ENCODE measurements at places on chromosomes 6 and 20. TPM values are rescaled to one million over a fixed set of nuclear protein-coding genes. Genes with fewer than 3 reads are reported as not detected.

Gene MPC1
- total RNA-seq = 16.1 TPM

Gene RIPPLY2
- not detected for total RNA-seq

Gene TFAP2A
- 0.72 TPM for total RNA-seq

DNA sequence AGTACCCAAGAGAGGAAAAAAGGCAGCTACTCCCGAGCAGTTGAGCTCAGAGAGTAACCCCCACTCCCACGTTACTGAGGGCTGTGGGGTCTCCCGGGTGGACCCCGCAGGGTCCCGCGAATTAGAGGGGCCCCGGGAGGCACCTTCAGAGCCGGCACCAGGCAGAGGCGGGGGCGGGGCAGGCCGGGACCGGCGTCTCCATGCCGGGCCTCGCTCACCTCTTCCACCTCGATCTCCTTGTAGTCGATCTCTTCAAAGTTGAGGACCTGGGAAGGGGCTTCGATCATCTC lies 381 bp downstream of the MAP3K7 start:
- no peak for DNase-seq

Gene GSTA3
- total RNA-seq = not detected

GRCh38 chr6:20509212-20509611 lies 25.0 kb upstream of the CDKAL1 start:
- no peak for DNase-seq

DNA sequence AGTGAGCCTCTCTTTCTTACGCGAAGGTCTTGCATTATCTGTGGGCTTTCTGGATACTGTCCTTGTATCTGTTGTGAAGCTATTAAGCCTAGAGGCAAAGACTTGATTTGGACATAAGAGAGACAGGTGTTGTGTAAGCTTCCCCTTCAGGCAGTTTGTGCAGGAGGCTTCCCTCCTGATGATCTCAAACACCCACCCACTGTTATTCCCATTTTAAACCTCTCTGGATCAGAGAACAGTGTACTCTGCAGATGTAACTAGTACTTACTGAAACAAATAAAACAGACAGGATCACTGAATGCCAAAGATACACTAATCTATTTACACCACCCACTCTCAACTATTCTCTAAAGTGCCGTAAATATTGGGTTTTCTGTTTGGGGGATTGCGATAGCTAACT lies 113.8 kb upstream of the RAB32 start:
- no peak for DNase-seq

Gene APMAP
- 67.2 TPM for total RNA-seq

DNA sequence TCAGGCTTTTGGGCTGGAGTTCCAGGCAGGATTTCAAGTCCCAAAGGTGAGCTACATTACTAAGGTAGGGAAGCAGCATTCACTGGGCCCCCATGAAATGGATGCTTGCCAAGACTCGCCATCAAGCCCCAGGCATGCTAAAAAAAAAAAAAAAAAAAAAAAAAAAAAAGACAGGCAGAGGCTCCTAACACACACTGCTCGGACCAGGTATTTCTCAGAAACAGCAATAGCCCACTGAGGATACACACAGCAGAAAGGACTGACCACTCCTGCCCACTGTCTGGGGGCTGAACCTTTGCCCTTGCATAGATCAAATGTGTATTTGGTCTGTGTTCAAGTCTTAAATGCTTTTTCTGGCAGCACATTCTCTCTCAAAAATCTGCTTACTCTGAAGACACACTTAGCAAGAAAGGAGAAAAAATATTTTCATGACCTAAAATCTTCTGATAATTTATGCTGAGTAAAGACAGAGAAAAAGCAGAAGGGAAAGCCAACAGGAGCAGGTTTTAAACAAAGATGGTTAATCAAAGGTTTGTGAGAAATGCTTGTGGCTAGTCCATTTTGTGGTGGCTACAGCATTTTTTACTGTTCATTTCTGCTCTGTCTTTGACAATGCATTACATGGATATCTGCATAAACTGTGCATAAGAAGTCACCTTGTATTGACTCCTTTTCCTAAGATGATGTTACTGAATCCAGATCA lies 37.9 kb upstream of the BEND6 start:
- DNase-seq = no peak

Gene COL19A1
- under 0.01 TPM for total RNA-seq

DNA sequence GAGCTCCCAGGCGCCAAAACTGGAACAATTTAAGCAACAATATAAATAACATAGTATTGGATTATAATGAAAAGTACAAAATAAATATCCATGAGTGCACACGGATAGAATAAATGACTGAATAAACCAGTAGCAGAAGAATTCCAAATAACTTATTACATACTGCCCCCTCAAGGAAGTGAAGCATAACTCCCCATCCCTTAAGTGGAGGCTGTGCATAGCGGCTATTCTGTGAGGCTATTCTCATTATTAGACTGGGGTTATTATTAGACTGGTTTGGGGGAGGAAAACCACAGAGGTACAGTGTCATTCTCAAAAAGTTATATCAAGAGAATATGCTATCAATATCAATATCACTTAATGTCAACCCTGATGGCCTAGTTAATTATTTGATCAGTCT lies 94.4 kb upstream of the SIRPA start:
- peak; percentile 56 for DNase-seq

GRCh38 chr6:11424395-11425034 lies 113.0 kb upstream of the TMEM170B start:
- no peak for DNase-seq

Gene MATN4
- not detected for total RNA-seq

- DNase-seq = no peak
Observed at GRCh38 chr6:117557951-117558350, 44.4 kb downstream of the GOPC start.

Gene PDSS2
- 8.9 TPM for total RNA-seq

DNA sequence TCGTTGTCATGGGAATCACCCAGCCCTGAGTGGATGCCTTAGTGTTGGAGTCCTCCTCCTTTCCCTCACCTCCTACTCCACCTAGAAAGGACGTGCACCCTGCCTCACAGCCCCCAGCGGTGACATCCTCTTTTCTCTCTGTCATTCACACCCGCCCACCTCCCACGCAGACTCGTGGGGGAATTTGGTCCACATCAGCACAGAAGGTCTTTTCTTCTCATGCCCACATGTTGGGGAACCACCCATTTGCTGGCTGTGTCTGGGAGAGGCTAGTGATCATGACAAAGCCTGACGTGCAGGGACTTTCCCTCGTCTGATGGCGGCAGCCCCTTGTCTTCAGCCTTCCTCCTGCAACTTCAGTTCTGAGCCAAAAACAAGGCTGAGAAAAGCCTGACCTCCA lies 96.0 kb upstream of the CNKSR3 start:
- DNase-seq = no peak

DNA sequence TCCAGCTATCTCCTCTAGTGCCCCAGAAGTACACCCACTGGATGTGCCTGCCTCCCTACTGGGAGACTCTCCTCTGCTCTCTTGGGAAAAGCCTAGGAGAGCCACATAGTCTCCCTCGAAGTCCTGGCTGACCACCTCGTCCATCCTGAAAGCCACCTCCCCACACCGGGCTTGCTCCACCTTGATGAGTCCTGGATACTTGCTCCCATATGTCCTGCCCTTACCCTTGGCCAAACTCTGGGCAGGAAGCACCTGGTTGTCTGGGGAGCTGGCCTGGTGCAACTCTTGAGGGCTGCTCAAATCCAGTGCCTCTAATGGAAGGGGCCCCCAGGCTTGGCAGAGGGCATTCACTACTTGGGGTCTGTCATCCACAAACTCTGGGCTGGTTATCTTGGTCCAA lies 19.3 kb downstream of the KIAA1755 start:
- DNase-seq = no peak

Gene DXO
- total RNA-seq = 7.8 TPM

DNA sequence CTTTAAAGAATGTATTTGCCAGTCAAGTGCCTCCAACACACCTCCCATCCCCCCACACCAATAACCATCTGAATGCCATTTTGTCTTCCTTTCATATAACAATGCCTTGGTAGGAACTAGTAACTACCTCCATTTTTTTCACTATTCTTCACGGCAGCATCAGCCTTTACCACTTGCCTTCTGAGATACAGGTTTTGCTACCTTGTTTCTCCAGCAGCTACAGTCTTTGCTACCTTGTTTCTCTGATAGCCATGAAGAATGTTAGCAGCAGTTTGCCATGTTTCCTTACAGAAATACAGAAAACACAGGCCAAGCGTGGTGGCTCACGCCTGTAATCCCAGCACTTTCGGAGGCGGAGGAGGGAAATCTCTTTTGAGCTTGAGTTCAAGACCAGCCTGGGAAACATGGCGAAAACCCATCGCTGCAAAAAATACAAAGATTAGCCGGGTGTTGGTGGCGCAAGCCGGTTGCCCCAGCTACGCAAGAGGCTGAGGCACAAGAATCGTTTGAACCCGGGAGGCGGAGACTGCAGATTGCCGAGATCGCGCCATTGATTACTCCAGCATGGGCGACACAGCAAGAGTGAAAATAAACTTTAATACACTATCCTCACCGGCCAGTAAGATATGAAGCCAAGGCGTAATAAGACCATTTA lies 100.9 kb downstream of the HFE start:
- DNase-seq = peak; percentile 43

DNA sequence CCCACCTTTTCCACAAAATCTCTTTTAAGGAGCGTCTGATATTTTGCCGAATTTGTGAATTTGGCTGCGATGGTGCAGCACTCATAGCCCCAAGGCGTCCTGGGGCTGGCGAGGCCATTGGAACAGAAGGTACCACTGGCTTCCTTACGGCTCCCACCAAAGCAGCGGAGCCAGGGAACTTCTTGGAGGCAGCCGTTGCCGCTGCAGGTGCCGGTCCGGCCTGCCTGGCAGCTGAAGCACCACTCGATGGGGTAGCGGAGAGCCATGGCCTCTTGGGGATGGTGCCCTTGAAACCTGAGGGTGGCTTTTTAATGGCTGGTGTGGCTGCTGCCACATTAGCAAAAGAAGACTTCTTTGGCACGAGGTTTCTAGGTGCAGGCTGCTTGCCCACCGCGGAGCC lies 29.8 kb downstream of the DIDO1 start:
- no peak for DNase-seq

All from IMR-90 (cell line).